ENCODE measurements at places on chromosomes 6 and 20. TPM values are rescaled to one million over a fixed set of nuclear protein-coding genes. Genes with fewer than 3 reads are reported as not detected.

DNA sequence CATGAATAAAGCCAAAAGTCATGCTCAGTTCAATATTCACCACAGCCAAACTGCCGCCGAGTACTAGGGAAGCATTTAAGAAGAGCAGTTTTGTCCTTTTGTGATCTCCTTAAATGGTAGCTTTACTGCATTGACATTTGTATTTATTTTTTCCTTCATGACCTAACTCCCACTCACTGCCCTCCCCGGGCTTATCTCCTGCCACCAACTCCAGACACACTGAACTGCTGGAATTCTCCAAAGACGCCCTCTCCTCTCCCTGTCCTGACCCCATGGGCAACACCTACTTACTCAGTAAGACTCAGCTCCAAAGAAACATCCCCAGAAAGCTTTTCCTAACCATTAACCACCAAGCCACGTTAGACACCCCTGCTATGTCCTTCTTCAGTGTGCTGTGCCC is 48.5 kb upstream of the CNKSR3 start:
- DNase-seq, result peak; percentile 26

DNA sequence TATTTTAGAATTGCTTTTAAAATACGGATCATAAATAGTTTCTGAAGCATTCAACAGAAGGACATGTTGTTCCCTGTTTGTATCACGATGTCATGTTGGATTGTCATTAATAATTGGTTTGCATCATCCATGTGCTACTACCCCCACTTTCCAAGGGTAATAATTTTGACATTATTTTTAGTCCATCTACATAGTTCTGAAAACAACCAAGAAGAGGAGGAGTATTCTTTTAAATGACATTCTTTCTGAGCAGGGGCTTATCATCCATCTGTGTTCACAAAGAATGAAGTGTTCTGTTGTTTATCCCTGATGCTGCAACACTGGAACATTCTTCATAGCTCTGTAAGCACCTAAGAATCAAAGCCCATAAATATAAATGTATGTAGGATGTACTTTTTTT is 151.0 kb upstream of the CITED2 start:
- no peak for DNase-seq

DNA sequence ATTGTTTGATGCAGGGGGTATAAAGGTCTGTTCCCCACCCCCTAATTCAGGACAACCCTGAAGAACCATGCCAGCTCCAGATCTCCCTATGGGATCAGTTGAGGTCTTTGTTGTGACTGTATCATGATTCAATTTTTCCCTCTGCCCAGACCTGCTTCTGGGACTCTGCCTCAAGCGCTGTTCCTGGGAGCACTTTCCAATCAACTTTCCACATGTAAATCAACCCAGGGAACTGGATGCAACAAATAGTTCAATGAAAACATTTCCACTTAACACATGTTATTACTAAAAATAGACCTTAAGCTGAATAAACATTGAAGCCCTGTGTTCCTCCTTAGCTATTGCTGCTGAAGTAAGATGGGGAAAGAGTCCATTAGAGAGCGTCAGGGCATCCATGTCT is 139.5 kb downstream of the C6orf58 start:
- DNase-seq, result no peak

Gene RFX6
- total RNA-seq, result not detected

Gene CRISP3
- total RNA-seq, result 0.31 TPM

Measured in K562 (cell line).